ENCODE measurements at places on chromosomes 2 and 18. TPM values are rescaled to one million over a fixed set of nuclear protein-coding genes. Genes with fewer than 3 reads are reported as not detected.
A peak's percentile ranks its signal among the peaks of the same experiment; 100 is the strongest.

The ATP6V1B1 gene
- 0.55 TPM for total RNA-seq

- DNase-seq, result no peak
These were observed 137.6 kb downstream of the FAM124B start for GRCh38 chr2:224264259-224264658.

- DNase-seq, result no peak
These were observed 49.5 kb upstream of the TBC1D8 start for GRCh38 chr2:101200676-101201075.

The HJURP gene
- 2.0 TPM for total RNA-seq

DNA sequence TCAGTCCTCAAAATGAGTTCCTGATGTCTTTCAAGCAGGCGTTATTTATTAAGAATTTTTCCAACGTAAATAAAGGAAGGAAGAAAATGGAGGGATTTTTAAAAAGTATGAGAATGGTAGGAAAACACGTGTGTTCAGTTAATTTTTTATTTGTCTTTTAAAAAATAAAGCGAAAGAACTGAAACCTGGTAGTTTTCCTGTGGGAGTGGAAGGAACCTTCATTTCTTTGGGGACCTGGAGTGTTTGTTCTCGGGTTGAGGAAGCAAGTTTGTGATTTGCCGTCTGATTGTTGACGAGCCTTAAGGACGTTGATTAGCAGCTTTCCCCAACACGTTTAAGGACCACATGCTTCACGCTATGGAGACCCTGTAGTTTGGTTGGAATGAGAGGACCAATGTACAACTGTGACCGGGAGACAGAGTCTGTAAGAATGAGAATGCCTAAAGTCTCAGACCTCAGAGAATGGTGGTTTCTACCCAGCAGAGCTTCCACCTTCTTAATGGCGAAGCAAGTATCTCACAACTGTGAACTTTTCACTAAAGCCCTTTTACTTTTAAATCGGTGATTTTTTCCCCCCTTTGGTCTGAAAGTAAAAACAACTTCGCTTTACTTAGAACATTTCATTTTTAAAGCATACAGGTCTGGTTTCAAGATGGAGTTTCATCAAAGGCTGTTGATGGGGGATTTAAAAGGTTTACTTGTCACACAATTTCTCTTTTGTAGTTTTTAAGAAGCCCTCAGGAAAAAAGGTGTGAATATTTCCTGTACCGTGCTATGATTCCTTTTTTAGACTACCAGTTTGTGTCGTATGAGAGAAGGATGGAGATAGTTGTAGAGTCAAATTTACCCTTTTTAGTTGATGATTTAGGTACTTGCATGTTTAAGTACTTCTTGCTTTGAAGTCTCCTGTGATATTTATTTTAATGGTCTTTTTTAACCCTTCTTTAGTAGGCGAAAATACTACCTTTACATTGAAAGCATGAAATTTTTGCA lies 1.4 kb downstream of the TTC39C start:
- DNase-seq, result no peak

The MC2R gene
- total RNA-seq, result not detected

DNA sequence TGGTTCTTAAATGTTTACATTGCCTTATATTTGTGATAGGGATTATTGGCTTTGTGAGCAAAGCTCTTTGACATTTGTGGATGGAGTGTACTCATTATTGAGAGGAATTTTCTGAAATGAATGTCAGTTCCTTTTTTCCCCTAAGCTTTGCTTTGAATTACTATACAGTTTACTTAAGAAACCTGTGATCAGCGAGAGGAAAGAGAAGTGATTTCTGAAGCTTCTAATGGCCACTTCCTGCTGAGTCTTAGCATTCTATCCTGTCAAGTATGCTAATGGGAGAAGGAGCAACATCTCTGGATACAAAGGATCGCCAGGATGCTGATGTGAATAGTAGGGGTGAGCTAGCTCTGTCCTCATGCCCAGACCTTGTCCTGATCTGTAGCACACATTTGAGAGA lies 47.8 kb upstream of the MGAT5 start:
- no peak for DNase-seq

The TCF7L1 gene
- 6.4 TPM for total RNA-seq

The LINC00305 gene
- total RNA-seq, result not detected

DNA sequence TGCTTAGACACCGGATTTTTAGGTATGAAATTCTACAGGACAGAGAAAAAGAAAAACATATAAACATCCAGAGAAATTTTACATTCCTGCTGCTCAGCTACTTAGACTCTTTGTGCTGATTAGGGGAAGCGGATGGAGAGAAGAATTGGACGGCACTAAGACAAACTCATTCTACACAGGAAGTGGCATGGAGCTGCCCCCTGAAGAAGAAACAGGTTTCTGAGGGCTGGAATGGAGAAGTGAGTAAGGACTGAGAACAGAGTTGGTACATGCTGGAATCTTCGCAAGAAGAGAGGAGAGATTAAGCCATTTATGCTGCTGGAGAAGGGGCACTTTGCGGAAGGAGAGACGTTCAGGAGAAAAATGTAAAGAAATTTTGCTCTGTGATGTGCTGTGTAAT lies 253.0 kb upstream of the ERBB4 start:
- no peak for DNase-seq

The APOB gene
- 30.7 TPM for total RNA-seq

- peak; percentile 51 for DNase-seq
These were observed 5.4 kb downstream of the HS6ST1 start for GRCh38 chr2:128313091-128313836.

DNA sequence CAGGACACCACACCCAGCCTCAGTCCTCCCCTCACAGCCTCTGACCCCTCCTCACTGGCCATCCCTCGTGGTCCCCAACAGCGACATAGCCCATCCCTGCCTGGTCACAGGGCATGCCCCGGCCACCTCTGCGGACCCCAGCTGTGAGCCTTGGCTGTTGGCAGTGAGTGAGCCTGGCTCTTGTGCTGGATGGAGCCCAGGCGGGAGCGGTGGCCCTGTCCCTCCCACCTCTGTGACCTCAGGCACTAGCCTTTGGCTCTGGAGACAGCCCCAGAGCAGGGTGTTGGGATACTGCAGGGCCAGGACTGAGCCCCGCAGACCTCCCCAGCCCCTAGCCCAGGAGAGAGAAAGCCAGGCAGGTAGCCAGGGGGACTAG lies 7.9 kb downstream of the DES start:
- DNase-seq, result no peak

DNA sequence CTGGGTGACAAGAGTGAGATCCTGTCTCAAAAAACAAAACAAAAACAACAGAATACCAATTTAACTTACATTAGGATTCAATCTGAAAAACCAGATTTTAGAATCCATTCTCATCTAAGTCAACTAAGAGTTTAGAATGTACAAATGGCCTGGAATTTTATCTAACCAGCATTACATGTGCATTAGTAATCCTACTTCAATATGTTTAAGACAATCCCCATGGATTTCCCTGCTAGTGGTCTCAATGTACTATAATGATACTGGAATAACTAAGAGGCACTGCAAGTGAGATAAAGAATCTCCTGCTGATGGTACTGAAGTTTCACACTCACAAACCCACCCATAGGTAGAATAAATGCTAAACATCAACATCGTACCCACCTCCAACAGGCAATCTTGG lies 53.9 kb upstream of the DNER start:
- DNase-seq, result no peak

DNA sequence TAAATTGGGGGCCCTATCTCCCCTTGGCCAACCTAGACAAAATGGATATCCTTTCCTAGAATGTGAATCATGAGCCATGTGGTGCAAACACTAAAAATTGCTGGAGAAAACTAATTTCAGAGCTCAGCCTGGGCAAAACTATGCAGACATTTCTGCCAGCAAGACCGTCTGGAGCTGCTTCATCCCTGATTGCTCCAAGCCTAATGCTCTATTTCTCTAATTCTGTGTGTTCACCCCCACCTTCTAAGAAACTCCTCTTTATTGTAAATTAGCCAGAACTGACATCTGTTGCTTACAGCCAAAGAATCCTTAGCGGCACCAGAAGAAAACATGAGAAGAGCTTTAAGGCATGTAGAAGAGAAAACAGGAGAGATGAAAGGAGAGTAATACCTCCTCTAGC lies 337.7 kb upstream of the CHAC2 start:
- DNase-seq, result peak; percentile 12

DNA sequence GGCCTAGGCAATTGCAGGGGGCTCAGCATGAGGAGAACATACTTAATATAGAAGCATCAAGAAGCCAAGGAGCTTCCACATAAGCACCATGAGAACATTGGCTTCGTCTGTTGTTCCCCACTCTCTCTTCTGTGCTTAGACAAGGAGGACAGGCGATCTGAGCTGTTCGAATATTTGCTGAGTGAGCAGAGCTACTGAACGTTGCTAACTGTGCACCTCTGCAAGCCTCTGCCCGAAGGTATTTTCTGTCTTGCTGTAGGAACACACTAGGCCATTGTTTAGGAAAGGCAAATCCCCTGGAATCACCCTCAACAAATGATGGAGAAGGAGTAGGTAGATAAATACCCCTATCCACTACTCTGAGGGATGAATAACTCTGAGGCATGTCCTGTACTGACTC lies 813.8 kb downstream of the DCC start:
- no peak for DNase-seq

The C1QL2 gene
- total RNA-seq, result not detected

GRCh38 chr2:28463893-28464292 lies 32.0 kb upstream of the PLB1 start:
- DNase-seq, result no peak

DNA sequence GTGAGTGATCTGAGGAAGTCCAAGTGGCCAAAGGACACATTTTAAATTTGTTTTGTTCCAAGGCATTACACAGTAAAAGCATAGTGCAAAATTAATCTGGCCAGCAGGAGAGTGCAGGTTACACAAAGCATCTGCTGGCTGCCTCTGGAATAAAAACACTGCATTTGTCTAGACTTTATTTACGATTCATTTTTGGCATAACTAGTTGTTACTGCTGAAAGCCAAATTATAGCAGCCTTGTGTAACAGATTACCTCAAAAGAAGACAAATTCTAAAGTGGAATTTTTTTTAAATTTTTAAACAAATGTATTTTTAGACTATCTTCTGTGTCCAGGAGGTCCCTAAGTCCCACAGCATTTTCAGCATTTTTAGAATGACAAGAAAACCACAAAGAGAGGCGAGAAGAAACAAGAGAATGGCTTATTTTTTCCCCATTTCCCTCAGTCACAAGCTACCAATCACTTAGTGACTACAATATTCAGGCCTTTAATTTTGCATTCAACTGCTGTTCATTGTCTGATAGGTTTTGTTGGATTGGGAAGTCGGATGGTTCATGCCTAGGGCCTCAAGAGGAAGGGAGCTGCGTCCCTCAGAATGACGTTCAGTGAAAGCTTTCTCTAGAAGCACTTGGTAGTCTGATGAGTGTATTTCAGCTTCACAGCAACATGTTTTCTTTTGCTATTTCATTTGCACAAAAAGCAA lies 46.0 kb downstream of the TMEFF2 start:
- peak; percentile 71 for DNase-seq

The IL1F10 gene
- total RNA-seq, result not detected

The DSEL gene
- total RNA-seq, result 8.7 TPM

The CCDC121 gene
- total RNA-seq, result 0.87 TPM

DNA sequence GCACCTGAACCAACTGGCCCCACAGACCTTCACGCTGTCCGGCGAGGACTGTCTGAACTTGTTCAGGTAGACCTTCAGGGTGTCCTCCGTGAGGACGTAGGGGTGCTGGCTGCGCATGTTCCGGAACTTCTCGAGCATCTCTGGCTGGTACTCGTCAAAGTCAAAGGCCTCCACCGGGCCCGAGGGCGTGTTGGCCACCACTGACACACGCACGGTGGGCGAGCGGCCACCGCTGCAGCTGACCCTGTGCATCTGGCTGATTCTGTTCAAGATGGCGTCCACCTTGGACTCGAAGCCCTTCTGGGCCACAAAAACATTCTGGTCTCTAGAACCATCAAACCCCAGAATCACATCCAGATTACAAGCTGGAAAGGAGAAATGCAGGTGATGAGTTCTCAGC lies 48.3 kb downstream of the COL6A3 start:
- no peak for DNase-seq

- DNase-seq, result no peak
These were observed 24.5 kb downstream of the NFATC1 start for GRCh38 chr18:79420033-79420745.

DNA sequence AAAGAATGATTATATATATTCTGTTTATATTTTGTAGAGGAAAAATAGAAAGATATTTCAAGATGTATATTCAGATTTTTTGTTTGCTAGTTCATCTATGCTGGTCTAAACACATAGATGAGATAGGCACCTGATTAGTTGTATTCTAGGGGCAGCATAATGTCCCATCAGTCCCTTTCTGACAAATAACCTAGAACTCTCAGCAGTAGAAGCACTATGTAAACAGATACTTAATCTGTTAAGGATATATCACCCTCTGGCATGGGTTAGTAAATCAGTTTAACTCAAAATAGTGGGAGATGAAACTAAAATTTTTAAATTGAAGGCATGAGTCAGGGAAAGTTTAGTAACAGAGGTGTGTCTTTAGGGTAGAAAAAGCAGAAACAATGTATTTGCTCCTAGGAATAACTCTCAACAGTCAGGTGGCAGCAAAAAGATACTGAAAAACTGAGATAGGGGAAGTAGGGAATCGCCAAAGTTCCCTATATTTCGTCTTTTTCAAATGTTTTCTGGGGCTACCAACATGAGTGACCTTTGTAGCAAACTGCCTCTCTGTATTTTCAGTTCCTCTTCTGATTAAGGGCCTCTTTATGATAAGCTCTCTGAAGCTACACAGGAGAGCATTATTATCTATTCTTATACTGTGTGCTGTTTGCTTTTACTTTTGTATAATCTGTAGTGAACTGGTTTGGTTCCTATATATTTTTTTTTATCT lies 5.7 kb downstream of the PPP1R1C start:
- DNase-seq, result no peak

- no peak for DNase-seq
These were observed 73.9 kb upstream of the UXS1 start for GRCh38 chr2:106267997-106268396.

GRCh38 chr18:2540575-2540974 lies 30.7 kb downstream of the METTL4 start:
- no peak for DNase-seq

DNA sequence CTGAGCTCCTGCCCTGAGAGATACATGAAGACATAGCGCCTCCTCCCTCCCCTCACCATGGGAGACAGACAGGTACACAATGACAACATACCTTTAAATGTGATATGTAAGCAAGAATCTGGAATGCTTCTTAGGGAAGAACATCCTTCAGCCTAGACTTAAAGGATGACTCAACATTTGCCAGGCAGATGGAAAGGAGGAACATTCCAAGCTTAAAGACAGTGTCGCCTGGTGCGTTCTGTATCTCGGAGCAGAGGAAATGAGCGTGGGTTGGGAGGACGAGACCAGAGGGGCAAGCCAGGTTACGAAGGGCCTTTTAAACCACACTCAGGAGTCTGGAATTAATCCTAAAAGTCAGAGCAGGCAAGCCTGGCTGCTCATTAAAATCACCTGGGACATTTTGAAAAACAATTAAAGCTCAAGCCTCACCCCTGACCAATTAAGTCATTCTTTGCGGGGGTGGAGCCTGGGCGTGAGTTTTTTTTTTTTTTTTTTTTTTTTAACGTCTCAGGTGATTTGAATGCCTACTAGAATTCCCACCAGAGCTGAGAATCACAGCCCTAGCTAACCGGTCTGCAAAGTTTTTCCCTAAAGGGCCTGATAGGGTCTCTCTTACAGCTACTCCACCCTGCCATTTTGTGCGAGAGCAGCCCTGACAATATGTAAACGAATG lies 131.2 kb upstream of the SEC11C start:
- no peak for DNase-seq

The SATB2 gene
- total RNA-seq, result 184 TPM

GRCh38 chr2:65979446-65979845 lies 455.5 kb upstream of the MEIS1 start:
- no peak for DNase-seq

- DNase-seq, result no peak
These were observed 666.0 kb downstream of the DSC3 start for GRCh38 chr18:30376515-30376914.
